Cardiac muscle cell (in vitro differentiated cells and primary cell): ENCODE measurements at places on chromosomes 7 and 10. TPM values are rescaled to one million over a fixed set of nuclear protein-coding genes. Genes with fewer than 3 reads are reported as not detected.

TRPV5 gene
- 0.09 TPM in 1 of 2 replicates, not detected in the other for polyA plus RNA-seq

NPFFR1 gene
- polyA plus RNA-seq = 0.06 TPM in 1 of 2 replicates, not detected in the other

SPDYE5 gene
- 2.8 and 2.9 TPM in 2 replicates for polyA plus RNA-seq

TMEM243 gene
- 26.2 and 38.0 TPM in 2 replicates for polyA plus RNA-seq

TUBAL3 gene
- not detected in 2 replicates for polyA plus RNA-seq

PCGF5 gene
- 16.4 and 39.3 TPM in 2 replicates for polyA plus RNA-seq

MYL7 gene
- 8,361 and 20,231 TPM in 2 replicates for polyA plus RNA-seq

IRF5 gene
- not detected in 2 replicates for polyA plus RNA-seq

TRIM50 gene
- not detected in 2 replicates for polyA plus RNA-seq

OGDHL gene
- 21.4 and 25.8 TPM in 2 replicates for polyA plus RNA-seq

ADCY1 gene
- polyA plus RNA-seq = 15.6 and 21.2 TPM in 2 replicates

LIPM gene
- polyA plus RNA-seq = not detected in 2 replicates

CCDC201 gene
- polyA plus RNA-seq = not detected in 2 replicates

EPHA1 gene
- polyA plus RNA-seq = 1.8 and 2.7 TPM in 2 replicates

STOX1 gene
- polyA plus RNA-seq = 6.7 and 10.6 TPM in 2 replicates

TMEM139 gene
- polyA plus RNA-seq = 2.0 and 3.0 TPM in 2 replicates

LRRC4 gene
- 2.9 TPM in 2 replicates for polyA plus RNA-seq
